ELR (cell line): ENCODE measurements at places on chromosomes 2 and 18.

DNA sequence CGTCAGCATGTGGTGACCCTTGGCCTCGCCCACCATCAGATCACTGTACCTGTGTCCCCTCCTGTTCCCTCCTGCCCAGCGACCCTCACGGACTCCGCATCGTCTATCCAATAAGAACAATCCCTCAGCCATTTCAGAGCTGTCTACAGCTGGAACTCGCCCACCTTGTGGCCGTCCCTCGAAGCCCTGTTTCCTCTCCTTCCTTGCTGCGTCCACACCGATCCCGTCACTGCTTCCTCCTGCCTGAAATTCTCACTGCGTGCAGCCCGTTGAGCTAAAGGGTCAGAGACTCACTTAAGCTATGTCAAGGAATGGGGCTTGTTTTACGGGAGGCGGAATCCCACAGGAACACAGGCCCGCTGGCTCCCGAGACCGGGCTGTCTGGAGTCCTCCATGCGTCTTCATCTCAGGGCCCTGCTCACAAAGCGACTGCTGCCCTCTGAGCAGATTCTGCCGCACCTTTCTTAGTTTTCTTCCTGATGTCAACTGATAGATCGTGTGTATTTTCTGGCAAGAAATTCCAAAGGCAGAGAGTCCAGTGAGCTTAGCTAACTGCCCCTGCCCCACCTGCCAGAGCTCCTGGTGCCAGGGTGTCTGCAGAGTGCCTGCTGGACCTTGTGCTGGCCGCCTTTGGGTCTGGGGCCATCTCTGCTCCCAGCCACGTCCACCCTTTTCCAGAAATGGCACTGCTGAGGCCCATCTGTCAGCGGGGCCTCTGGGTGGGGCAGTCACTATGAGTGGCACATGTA lies 35.3 kb downstream of the KLHL29 start:
- no peak for DNase-seq

DNA sequence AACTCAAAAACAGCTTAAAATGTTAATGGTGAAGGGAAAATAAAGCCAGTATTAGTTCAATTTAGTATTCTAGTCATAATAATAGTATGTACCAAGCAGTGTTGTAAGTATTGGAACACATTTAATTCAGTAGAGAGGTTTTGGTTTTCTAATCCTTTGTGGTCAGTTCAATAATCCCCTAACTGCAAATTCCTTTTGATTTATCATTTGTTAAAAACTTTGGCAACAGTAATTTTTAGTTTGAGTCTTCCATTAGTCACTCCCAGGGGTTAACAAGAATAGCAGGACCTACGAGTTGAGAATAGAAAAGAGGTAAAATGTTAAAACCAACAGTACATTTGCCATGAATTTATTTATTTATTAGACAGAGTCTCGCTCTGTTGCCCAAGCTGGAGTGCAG lies 10.7 kb downstream of the MRPL44 start:
- DNase-seq = peak; percentile 69

DNA sequence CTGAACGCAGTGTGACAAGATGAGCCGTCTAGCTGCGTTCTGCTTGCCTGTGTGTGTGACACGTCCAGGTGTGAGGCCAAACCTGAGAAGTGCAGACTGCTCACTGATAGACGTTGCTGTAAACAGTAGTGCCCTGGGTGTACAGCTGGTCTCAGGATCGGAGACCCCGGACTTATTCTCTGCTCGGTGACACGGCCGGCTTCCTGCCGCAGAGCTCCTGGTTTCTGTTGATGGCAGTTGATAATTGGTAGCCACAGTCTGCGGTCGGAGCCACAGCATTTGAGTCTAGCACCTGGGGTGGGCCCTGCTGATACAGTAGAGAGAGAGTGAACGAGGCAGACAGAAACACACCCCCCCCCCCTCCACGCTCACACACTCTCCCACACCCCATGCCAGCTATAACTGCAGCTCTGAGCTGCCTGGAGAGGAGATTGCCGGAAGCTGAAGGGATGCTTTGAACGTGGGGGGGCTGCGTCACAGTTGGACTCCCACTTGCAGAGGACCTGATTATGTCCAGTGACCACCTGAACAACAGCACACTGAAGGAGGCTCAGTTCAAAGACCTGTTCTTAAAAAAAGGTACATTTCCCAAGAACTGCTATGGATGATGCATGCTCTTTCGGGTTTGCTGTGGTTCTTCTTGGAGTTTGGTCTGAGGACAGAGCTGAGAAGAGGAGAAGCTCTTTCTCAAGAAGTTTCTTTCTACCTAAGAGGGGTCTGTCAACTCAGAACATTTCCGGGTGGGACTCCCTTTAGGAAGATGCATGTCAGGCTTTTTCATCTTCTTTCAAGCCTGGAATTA lies 114.0 kb downstream of the FAM210A start:
- DNase-seq = no peak

GRCh38 chr18:48673853-48674721 lies 135.3 kb downstream of the CTIF start:
- DNase-seq = peak; percentile 41

- DNase-seq = no peak
Measured at GRCh38 chr18:13538630-13539029, 187.7 kb downstream of the FAM210A start.

DNA sequence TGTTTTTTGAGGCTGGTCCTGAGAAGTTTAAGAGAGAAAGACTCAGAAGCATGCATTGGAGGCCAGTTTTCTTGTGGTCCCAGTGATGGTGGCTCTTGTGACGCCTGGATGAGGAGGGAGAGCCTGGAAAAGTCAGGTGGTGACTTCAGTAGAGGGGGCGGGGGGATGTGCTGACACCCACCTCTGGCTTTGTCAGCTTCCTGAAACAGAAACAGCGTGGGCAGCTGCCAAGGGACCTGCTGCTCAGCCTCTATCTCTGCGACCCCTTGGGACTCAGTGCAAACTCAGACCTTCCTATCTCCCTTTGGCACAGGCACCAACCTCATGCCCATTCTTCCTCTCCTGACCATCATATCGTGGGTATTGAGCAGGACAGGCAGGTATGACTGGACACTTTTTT lies 6.4 kb downstream of the TGFBRAP1 start:
- DNase-seq = no peak

- peak; percentile 51 for DNase-seq
Measured at GRCh38 chr2:31812051-31812798, 198.6 kb downstream of the MEMO1 start.

GRCh38 chr2:199684832-199685231 lies 166.2 kb downstream of the FTCDNL1 start:
- DNase-seq = no peak

GRCh38 chr2:69298261-69298660 lies 88.8 kb downstream of the GFPT1 start:
- DNase-seq = peak; percentile 96

- no peak for DNase-seq
Measured at GRCh38 chr2:236627193-236627592, 57.6 kb downstream of the ACKR3 start.

- no peak for DNase-seq
Measured at GRCh38 chr2:12754643-12755042, 37.9 kb downstream of the TRIB2 start.

GRCh38 chr2:121949271-121949670 lies 193.8 kb downstream of the TSN start:
- DNase-seq = no peak

DNA sequence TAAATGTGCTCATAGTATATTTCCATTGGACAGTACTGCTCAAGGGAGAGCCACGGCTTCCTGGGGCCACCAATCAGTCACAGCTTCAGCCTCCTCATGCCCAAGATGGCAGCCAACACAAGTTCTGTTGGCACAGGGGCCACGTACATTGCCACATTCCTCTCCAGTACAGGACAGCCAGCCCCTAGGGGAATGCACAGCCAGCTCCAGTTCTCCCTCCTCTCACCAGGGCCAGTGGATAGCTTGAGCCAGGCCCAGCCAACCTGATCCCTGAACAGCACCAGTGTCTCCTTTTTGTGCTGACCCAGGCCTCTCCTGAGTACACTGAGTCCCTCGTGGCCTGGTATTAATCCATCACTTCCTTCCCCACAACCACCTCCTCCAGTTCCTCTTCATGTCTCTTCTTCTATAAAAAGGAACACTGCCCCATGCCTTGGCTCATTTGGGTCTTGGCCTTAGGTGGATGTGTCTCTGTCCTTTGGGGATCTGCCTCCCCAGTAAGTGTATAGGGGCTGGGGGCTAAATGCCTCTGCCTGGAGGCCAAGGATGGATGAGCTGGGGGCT lies 168.7 kb downstream of the TNS1 start:
- DNase-seq = no peak

DNA sequence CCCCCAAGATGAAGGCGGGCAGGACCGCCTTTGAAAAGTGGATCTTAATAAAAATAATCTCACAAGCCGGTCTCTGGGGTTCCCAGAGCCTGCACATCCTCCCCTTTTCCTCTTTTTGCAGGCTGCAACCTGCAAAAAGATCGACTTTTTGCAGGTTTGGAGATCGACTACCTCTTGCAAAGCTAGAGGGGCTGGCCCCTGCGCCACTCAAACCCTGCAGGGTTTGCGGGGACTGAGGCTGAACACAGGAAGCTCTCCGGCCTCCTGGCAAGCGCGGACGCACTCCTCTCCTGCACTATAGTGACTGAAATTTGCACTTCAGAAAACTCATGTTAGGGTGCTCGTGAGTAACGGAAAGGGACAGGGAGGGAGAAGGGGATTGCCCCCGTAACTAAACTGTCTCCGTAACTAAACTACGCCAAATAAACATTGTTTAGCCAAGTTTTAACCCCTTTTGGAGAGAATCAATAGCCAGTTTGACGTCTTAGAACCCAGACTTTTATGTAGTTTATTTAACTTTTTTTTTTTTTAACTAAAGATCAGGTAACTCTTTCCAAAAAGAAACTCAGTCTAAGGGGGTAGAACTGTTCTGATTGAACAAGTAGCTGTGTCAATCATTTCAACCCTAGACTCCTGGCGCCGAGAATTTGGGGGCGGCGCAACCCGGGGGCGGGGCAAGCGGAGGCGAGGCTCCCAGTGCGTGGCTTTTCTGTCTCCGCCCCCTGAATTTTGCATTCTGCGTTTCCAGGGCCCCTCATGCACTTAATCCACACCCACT lies 2.5 kb downstream of the IGFBP5 start:
- peak; percentile 66 for DNase-seq
